ENCODE measurements at places on chromosomes 16 and 17.

GRCh38 chr17:38454532-38454931 is 26.3 kb downstream of the ARHGAP23 start:
- DNase-seq: no peak

GRCh38 chr17:34378664-34379101 is 15.7 kb upstream of the CCL1 start:
- no peak for DNase-seq

DNA sequence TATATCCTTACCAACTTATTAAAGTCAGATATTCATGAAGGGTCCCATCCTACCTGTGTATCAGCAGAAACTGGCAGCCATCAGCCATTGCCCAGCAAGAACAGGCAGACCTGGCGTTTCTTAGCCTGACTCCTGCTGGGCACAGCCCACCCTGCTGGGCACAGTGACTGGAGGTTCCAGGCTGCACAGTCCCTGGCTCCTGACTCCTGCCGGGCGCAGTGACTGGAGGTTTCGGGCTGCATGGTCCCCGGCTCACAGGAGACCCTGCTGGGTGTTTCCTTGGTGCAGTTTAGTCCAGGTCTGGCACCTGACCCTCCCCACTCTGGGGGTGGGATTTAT is 6.7 kb downstream of the TIMM22 start:
- no peak for DNase-seq

- DNase-seq: no peak
Measured at GRCh38 chr16:86578061-86578599, at the start of gene FOXL1. Gene FOXL1, plus strand, starts transcription at chr16:86578549. Its CDS starts 175 bp downstream, at chr16:86578724.

DNA sequence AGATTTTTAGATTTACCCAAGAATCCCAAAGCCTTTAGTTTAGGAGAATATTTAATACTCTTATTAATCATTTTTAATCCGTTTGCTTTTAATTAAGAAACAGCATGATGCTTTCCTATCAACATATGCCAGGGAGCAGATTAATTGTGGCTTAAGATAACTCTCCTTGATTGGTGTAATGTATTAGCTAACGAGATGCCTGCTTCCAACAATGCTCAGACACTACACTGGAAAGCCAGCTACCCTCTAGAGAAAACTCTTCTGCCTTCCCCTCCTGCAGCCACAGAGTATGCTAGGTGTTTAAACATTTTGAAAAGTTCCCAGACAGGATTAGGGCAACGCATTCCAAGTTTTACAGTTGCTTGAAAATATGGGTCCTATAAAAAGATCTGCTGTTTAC is 142.2 kb downstream of the AATF start:
- no peak for DNase-seq

GRCh38 chr16:59913666-59914065 is 1179.5 kb upstream of the GOT2 start:
- DNase-seq: no peak

DNA sequence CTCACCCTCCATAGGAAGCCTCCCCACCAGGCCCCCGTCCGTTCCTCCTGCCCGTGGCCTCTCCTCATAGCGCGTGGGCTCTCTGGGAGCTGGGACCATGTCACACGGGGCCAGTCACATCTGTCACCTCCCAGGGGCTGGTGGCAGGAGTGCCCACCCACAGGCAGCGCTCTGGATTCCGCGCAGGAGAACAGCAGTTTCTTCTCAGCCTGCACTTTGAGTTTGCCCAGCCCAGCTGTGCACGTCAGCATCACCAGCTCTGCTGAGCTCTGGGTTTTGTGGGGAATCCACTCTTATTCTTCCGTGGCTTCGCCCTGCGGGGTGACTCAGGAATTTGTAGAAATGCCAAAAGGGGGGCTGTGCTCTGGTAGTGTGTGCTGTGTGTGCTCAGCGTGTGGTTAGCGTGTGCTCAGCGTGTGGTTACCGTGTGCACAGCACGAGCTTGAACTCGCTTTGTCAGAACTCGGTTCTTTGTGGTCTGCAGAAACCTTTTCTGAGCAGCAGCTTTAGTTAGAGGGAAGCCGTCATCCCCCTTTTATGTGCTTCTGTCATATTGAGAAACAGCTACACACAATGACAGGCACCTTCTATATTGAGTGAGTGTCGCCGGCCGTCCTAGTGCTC is 3.2 kb downstream of the ACSF3 start:
- no peak for DNase-seq

DNA sequence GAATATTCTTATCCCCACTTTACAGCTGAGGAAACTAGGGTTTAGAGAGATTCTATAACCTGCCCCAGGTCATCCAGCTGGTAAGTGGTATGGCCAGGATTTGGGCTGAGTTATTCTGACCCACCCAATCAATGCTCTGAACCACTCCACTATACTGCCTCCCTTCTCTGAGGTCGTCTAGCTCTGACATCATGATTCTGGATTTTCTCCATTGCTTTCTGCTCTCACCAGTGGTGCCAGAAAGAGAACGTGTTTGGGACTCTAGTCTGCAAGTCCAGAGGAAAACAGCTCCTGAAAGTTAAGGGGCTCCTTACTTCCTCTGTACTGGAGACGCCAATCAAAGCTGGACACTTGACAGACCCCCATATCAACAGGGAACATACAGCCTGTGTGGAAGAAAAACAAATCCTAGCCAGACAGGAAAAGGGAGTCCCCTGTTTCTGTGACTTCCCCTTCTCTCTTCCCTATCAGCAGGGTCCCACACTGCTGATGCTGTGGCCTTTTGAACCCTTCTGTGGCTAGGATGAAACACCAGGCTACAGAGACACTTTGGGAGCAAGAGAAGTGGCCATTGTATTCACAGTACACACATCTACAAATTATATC is 6.0 kb upstream of the EZH1 start:
- no peak for DNase-seq

Measured in NCI-H1092 (cell line).